ENCODE measurements at places on chromosomes 5 and 9.

DNA sequence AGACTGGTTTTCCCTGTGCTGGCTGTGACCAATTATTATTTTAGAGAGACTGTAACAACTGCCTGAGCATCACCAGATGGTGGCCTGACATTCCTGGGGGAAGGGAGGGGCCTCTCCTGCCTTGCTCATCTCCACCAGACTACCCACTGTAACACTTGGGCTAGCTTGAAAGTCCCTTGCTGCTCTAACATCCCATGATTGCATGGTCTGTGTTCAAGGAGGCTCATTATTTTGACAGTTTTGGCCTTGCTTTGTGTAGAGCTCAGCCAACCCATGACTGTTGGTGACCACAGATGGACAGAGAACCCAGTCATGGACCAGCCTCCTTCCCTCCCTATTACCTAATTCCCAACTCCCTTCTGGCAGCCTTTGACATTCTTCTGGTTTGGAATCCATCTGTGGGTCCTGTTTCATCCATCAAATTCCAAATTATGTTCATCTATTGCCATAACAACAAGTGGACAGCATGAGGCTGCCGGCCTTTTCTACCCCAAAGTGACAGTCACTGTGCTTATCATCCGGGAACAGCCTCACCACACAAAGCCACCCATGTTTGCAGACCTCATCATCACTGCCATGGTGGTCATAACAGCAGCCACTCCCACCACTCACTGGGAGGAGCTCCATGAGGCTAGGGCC is 49.0 kb upstream of the ICE1 start:
- no peak for DNase-seq

GRCh38 chr5:75566710-75567309 is 44.4 kb upstream of the ANKDD1B start:
- peak; percentile 84 for DNase-seq

- no peak for DNase-seq
Observed at GRCh38 chr5:4095918-4096630, 500.4 kb downstream of the IRX1 start.

- no peak for DNase-seq
Observed at GRCh38 chr5:116848954-116849581, 274.4 kb upstream of the SEMA6A start.

DNA sequence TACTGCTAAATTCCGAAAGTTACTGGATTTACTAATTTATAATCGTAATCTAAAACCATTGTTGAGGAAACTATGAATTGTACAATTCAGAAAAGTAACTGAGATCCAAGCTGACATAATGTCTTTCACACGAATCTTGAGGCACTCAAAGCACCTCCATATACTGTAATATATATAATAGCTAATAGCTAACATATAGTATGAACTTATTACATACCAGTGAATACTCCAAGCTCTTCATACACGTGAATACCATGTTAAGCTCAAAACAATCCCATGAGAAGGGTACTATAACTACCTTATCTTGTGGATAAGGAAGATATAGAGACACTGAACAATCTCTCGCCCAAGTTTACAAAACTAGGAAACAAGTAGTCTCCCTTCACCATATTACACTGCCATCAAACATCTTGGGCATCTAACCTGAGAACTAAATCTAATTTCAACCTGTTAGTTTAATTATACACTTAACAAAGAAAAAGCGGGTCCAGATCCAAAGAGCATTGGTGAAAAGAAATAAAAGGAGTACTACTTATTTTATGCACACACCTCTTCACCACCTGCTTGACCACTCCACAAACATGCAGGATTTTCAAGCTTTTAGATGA is 1.0 kb downstream of the NUDCD2 start:
- no peak for DNase-seq
